ENCODE measurements at places on chromosomes 7 and 10.
A peak's percentile ranks its signal among the peaks of the same experiment; 100 is the strongest.

DNA sequence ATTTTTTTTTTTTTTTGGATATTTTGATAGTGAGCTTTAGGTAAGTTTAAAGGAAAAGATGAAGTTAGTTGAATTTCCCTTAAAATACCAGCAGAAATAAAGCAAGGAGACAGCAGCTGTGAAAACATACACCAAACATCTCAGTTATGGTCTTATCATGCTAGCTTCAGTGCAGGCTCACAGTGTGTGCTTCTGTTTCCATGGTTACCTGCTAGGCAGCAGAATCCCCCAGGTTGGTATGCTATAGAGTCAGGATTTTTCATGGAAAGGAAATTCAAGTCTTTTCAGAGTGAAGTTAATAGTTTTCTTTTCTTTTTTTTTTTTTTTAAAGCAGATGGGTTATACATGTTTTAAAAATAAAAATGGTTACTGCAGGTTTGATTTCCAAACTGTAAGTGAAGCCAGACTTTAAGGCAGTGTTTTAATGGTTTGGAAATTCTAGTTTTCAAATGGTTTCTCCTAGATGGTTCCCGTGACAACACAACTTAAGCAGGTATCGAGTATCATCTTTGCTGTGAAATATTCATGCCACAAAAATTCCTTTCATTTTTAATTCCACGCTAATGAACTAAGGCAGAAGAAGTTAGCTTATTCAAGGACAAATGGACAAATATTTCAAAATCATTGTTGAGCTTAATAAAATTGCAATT, 230.9 kb downstream of the BICC1 start:
- no peak for DNase-seq

GRCh38 chr10:43361547-43362190, 9.8 kb upstream of the FXYD4 start:
- peak; percentile 11 for DNase-seq

GRCh38 chr7:36348256-36348655, 41.4 kb upstream of the ANLN start:
- DNase-seq, result no peak

- DNase-seq, result no peak
Measured at GRCh38 chr7:16554518-16555236, 28.1 kb downstream of the LRRC72 start.

DNA sequence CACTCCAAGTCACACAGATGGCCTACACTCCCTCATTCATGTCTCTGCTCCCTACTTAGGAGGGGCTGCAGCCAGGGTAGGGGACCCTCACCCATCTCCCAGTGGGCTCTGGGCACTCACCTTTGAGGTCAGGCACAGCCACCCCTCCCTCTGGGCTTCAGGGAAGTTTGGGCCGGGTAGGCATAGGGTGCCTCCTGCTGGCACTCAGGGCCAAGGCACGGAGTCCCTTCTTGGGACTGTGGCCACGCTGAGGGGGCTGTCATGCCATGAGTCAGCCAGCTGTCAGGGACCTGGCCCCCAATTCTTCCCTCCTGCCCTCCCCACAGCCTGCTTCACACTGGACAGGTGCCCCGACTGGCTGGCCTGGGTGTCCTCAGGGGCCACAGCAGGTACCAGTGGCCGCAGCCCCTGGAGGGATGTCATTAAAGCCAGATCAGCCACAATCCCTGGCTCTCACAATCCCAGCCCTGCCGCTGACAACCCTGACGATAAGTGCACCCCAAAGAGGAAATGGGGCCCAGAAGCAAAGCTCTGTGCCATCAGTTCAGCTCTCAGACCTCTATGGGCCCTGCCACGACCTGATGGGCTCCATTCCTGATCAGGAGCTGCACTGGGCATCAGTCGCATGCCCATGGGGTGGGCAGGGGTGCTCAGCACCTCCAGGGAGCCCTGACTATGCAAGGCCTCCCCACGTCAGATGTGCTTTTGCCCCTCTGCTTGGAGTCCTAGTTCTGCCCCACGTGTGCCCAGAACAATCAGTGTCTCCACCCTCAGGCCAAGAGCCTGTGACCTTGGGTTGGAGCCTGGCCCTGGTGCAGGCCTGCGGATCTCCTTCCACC, 34.1 kb upstream of the RET start:
- DNase-seq, result peak; percentile 27

- peak; percentile 48 for DNase-seq
Measured at GRCh38 chr10:97648562-97649404, 8.3 kb downstream of the PI4K2A start.

GRCh38 chr10:97876402-97876801, 26.8 kb downstream of the GOLGA7B start:
- no peak for DNase-seq

GRCh38 chr7:103447073-103447960, 1.3 kb upstream of the SLC26A5 start:
- peak; percentile 68 for DNase-seq

DNA sequence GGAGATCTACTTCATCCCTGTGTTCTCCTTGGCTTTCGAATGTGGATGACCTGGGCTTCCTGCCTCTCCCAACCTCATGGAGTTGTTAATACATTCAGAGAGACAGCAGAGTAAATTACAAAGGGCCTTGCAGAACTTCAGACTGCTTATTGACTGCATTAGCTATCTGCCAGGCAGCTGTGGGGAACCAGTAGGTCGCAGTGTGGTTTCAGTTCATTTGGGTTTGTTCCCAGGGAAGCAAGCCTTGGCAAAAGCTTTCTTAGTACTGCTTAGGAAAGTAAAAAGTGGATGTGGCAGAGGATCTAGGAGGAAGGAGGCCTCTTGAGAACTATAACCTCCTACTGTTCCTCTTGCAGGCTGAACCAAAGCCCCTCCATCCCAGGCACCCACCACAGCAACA, 9.2 kb downstream of the NPFFR1 start:
- no peak for DNase-seq

- no peak for DNase-seq
Measured at GRCh38 chr10:71440506-71441035, 43.9 kb downstream of the CDH23 start.

DNA sequence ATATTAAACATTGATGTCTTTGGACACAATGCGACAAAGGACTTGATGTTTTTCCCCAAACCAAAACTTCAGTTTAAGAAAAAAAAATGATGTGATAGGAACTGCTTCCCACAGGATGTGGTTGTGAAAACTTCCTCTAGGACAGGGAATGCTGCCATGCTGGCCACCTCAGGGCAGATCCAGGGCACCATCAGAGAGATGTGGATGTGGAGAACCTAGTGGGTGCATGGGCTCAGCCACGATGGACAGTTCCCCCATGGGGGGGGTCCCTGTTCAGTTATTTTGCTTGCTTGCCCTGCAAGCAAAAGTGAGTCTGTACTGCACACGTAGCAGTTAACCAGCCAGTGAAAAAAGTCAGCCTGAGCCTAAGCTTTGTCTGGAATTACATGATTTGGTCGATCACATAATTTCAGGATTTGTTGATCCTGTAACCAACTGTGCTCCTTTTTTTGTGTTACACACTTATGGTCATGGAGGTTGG, 36.3 kb downstream of the LAMB4 start:
- DNase-seq, result no peak

DNA sequence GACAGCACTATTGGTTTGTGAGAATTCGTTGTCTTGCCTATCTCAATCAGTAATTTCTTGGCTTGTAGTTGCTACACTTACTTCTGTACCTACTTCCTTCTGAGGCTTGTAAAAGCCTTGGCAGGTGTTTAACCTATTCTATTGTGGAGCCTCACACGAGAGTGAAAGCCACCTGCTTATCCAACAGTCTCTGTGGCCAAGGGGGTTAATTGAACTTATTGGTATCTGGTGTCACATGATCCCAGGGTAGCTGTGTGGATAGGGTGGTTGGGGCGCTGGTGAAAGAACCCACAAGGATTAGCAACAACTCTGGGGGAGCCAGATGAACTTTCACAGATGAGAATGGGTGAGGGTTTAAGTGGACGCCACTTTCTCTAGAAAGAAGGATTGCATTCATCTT, 13.9 kb upstream of the ATP6V0E2 start:
- DNase-seq, result no peak

GRCh38 chr7:17402628-17403278, 104.3 kb downstream of the AHR start:
- DNase-seq, result peak; percentile 18

DNA sequence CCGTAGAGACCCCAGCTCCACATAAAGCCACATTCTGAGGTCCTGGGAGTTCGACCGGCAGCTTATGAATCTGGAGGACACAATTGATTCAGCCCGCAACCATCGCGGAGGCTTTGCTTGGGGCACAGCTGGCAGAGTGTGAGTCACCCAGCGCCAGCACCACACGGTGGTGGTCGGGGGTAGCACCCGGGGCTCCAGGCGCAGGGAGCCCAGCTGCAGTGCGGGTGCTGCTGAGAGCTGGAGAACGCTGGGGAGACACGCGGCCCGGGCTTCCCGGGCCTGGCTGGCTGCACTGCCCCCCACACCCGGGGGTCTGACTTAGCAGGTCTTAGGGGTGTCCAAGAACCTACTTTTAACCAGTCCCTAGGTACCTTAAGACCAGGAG, 87.9 kb downstream of the PAXIP1 start:
- DNase-seq, result peak; percentile 40

GRCh38 chr7:28984631-28985030, 26.5 kb upstream of the TRIL start:
- DNase-seq, result peak; percentile 72
